Jurkat, Clone E6-1 (cell line): ENCODE measurements at places on chromosomes 16 and 17.

- no peak for DNase-seq
Measured at GRCh38 chr16:67396159-67397035, 3.1 kb upstream of the TPPP3 start.

- no peak for DNase-seq
Measured at GRCh38 chr17:64765191-64765889, 103.2 kb upstream of the SMURF2 start.

- no peak for DNase-seq
Measured at GRCh38 chr16:268141-269053, 7.3 kb downstream of the RGS11 start.

DNA sequence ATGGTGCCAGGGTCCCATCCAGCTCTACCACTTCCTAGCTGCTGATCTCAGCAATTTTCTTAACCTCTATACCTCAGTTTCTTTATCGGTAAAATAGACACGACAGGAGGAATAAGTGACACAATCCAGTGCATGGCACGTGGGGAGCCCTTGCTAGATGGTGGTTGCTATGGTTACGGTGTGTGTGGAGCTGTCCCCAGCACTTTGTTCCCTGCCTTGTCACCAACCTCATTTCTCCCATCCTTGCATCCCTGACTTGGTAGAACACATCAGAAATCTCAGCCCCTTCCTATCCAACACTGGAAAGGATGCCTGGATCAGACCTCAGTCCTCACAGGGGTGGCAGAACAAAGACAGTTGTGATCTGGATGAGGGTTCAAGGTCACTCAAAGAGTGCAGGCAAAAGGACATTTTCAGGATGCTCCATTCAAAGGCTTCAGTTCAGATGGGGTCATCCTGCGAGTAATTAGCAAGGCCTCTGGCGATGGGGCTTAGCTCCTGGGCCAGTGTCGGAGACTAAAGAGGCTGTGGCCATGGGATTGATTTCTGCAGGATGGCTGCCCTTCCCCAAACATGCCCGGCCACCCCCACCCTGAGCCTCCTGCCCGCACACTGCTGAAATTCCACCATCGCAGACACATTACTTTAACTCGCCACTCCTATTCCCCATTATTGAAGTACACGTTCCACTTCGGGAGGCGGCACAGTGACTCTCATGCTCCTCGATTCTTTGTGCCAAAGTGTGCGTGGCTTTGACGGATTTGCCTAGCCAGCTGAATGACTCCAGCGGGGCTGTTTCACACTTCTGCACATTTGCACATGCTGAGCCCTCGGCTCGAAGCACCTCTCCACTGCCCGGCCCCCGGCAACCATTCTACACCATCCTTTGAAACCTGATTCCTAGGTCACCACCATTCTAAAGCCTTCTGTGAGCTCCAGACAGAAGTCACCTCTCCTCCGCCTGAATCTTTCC is 40.3 kb downstream of the WNT3 start:
- DNase-seq: peak; percentile 19

GRCh38 chr16:2950773-2951172 is 13.3 kb upstream of the KREMEN2 start:
- DNase-seq: no peak

DNA sequence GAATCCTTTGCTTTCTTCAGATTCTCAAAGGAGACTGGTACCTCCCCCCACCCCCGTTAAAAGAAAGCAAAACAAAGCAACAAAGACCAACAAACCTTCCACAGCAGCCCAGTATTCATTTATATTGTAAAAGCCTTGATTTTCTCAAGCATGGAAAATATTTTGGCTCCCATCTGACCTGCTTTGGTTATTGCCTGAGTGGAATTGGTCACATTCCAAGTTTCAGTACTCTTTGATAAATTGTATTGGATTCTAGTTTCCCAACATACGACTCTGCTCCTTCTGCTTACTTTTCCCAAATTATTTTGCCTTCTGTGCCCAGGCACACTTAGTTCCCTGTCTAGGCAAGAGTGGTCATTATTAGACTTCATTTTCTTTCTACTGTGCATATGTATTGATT is 1.3 kb downstream of the ABCC11 start:
- DNase-seq: no peak

DNA sequence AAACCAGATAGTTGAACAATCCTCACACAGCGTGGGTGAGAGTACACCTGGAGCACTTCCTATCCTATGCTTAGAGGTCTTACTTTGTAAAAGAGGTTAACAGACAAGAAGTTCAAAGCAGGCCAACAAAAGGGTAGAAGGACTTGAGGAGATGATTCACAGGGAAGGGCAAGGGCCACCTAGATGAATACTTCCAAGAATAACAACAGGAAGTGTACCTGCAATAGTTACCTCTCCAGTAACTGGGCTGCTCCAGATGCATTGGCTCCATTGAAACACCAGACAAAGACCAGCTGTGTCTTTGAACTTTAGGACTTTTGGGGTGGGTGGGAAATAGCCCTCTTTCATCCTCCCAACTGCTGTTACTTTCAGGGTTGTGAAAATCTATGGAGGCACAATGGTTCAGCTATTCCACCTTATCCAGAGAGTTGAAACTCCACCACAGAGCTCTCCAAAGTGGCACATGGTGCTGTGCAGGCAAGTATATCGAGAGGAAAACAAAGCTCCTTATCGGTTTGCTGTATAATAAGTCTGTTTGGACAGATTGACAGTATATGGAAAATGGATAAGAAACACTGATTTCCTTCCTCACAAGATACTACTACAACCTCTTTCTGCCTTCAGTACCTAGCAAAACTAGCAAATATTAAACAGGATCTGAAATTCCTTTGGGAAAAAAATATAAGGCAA is 22.7 kb downstream of the RNF43 start:
- no peak for DNase-seq

- DNase-seq: peak; percentile 55
Measured at GRCh38 chr17:20009302-20010098, at the start of gene SPECC1. SPECC1 (plus strand) TSS chr17:20009359; CDS start chr17:20096652, 87,293 bp downstream.

- DNase-seq: no peak
Measured at GRCh38 chr17:83109793-83110645, 30.6 kb downstream of the METRNL start.

DNA sequence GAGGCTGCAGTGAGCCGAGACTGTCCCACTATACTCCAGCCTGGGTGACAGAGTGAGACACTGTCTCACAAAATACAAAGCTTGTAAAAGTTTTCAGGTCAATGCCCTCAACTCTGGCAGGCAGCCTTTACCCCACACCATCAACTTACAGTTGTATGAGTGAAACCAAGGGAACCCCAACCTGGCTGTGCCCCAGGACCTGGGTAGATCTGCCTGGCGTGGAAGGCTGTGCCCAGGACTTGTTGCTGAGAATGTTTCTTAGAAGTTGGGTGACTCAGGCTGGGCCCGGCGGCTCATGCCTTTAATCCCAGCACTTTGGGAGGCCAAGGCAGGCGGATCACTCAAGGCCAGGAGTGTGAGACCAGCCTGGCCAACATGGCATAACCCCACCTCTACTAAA is 7.8 kb downstream of the CES3 start:
- no peak for DNase-seq

- no peak for DNase-seq
Measured at GRCh38 chr17:49707246-49707607, 537 bp downstream of the SLC35B1 start.

DNA sequence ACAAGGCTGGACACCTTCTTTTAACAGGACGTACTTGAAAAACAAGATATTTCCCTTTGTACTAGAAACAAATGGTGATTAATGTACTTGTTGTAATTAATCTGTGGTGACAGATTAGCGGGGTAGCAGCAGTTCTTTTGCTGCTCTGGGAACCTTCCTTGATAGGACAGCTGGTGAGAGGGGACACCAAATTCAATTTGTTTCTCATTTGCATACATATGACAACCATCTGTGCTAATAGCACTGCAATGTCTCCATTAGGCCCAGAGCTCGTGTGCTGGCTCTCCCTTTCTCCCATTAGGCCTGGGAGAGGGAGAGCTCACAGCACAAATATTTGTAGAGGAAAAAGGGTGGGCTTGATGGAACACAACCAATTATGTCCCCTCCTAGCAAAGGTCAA is 221.0 kb upstream of the HS3ST3A1 start:
- no peak for DNase-seq

GRCh38 chr17:16519021-16519420 is 27.0 kb upstream of the LRRC75A start:
- no peak for DNase-seq

DNA sequence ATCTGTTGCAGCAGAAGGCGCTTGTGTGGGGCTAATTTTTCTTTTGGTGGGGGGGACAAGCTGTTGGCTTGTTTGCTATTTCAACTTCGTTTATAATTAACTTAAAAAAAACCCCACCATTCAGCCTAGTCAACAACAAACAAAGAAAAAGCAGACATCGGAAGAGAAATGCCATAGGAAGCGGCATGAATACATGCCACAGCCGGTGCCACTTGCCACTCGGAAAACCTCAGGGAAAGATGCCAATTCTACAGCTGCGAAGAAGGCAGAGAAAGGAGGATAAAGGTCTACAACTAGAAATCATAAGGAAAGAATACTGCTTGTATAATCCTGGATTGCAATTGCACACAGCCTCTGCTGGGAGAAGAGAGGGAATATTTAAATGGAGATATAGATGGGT is 254.4 kb upstream of the PMFBP1 start:
- no peak for DNase-seq

- DNase-seq: no peak
Measured at GRCh38 chr16:1533443-1533951, at the start of gene TMEM204. TMEM204 (plus strand) TSS chr16:1533666; CDS start chr16:1534276, 610 bp downstream.

DNA sequence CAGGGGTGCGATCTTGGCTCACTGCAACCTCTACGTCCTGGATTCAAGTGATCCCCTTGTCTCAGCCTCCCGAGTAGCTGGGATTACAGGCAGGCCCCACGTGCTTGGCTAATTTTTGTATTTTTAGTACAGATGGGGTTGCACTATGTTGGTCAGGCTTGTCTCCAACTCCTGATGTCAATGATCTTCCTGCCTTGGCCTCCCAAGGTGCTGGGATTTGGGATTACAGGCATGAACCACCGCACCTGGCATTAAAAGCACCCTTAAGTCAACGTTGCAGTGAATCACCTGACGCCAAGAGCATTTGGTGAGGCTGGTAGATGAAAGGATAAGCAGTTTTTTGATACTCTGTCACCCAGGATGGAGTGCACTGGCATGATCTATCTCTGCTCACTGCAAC is 59.0 kb downstream of the NDE1 start:
- no peak for DNase-seq

- DNase-seq: peak; percentile 40
Measured at GRCh38 chr16:81940781-81941560, 70.3 kb downstream of the SDR42E1 start.

DNA sequence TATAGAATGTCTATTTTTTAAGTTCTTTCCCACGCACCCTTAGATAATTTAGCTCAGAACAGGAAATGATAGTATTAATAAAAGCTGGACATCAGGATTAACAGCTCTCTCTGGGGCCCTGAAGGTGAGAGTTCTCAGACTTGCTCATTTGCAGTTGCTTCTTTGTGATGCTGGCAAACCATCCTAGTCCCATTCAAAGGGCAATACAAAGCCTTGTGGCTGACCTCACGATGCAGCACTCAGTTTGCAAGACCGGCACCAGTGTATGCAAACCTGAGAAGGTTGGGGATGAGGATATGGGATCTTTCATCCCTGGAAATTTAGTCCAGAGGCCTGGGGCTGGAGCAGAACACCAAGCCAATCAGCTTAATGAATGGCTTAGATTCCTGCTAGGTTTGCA is 29.3 kb downstream of the STH start:
- no peak for DNase-seq

GRCh38 chr16:88536971-88537751 is 33.0 kb upstream of the ZC3H18 start:
- DNase-seq: no peak

DNA sequence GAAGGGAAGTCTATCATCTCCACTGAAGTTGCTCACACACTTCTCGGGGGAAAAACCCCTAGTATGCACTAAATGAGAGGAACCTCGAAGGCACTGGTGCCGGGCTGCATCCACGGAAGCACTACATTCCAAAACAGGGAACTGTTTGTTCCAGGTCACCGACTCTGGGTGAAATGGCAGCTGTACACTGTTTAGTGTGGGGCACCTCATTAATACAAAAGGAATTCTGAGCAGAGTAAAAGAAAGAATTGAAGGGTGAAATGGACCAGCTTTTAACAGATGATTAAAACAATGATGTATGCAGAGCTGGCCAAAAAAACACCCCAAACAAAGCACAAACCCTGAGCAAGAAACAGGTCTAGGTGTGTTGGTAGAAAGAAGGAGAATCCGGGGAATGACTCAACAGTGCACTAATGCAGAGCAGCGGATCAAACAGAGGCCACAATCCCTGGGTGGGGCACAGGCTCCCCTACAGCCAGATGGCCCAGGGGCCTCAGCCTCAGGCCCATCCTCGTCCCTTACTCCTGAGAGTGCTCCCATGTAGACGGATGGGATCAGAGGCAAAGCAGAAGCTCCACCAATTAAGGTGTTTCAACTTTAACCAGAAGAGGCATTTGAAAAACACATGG is 161.5 kb downstream of the ZFHX3 start:
- no peak for DNase-seq

DNA sequence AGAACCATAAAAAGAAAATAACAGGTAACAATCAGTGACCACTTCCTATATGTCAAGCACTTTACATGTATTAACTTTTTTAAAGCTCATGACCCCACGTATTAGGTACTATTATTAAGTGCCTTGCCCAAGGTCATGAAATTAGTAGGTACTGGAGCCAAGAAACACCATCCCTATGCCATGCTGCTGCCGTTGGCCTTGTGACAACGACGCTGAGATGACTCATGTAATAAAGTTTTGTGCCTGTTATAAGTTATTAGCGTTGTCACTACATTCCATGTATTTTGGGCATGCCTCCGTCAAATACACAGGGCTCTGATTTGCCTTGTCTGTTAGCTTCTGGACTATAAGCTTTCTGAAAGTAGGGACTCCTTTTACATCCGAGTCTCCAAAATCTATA is 1.4 kb downstream of the BBS2 start:
- DNase-seq: no peak

DNA sequence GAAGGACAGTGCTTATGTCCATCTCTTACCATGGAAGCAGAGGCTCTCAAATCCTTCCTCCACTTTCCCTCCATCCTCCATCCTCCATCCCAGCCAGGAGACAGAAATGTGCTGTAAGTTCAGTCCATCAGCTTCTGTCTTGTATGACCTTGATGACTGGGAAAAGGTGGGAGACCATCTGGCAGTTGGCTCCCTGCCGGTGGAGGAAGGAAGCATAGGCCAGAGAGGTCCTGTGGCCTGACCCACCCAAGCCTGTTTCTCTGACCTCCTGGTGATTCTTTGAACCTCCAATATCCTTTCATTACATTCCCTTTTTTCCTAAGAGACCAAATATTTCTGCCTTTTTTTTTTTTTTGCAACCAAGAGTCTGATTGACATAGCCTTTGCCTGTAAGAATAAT is 215.3 kb downstream of the ABCC12 start:
- DNase-seq: no peak

DNA sequence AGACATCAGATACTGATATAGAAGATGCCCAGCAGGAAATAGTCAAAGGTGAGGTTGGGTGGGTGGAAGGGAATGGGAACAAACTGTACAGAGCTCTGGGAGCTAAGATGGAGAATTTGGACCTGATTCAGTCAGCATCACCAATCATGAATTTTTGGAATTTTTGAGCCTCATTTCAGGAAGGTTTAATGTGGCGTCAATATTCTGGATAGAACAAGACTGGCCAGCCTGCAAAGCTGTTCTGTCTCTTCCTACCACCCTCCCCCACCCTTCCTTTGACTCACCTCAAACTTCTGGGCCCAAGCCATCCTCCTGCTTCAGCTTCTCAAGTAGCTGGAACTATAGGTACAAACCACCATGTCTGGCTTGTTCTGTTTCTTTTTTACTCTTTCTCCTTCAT is 32.6 kb downstream of the CTCF start:
- no peak for DNase-seq
